Activated CD4-positive, alpha-beta T cell treated with anti-CD3 and anti-CD28 coated beads for 24 hours (primary cell): ENCODE measurements at places on chromosomes 1 and 21.

- DNase-seq, result no peak
Observed at GRCh38 chr1:161390559-161390858, 22.8 kb upstream of the CFAP126 start.

GRCh38 chr1:155688324-155689080 lies at the start of gene YY1AP1:
Gene YY1AP1, minus strand, starts transcription at chr1:155688774. Its CDS starts 8,338 bp downstream, at chr1:155680436.
- peak; percentile 82 for DNase-seq

DNA sequence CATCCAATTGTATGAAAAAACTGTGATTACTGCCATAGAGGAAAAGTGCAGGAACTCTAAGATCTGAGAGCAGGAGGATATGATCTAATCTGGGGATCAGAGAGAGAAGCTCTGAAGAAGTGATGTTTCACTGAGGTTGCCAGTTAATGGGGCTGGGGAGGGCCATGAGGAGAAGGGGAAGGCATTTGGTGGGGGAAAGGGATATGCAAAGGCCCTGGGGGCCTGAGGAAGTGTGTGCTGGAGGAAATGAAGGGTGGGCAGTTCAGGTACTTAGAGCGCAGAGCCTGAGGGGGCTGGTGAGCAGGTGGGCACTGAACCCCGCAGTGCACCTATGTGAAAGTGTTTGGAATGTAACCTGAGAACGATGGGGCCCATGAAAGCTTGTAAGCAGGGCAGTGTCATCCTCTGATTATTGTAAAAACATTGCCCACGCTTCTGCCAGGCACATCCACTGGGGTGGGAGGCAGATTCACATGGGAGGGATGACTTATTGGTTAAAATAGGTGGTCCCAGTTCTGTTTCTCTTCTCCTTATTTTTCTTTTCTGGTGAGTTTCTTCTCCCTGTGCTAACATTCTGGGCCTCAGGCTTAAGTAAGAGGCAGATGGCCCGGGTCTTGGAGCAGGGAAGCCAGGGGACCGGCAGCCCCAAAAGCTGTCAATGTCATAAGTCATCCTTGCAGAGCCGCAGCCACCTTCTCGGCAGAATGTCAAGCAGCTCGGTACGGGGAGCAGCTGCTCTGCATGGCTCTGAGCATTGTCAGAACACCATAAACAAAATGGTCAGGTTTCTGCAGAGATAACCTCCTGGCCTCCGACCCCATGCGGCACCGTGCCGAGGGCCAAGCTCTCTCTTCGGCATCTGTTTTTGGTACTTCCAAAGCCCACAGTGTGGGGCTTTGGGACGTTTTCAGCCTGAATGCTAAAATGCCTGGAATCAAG lies 492.0 kb upstream of the VAMP3 start:
- DNase-seq, result no peak

- no peak for DNase-seq
Observed at GRCh38 chr1:53736290-53736689, 2.7 kb downstream of the GLIS1 start.

DNA sequence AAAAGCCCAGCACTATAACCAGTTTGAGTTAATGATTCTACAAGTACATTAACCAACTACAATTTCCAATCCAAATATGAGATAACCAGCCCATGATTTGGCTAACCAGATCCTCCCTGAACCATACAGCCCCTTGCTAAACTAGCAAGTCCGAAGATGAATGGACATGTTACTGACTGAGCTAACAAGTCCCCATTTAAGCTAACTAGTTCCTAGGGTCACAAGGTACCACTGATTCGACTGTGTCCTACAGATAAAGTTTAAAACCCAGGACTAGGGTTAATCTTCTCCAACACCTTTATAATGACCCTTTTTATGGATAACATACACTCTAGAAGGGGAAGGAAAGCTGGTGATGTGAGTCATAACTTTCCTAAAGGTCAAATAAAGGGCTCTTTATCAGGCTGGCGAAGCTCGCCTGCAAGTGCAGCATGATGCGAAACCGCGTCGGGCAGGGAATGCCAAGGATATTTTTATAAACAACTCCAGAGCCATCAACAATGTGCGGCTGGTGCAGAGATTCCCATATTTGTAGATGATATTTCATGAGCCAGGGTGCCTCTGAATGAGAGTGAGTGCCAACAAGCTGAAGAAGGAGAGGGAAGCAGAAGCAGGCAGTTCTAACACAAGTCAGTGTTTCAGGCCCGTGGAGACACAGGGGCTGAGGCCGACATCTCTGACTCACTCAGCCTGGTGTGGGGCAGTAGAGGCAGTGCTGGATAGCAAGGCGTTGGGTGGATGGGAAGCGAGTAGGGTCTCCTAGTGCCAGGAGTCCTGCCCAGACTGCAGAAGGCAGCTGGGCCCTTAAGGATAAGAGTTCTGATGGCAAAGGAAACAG lies 75.6 kb upstream of the ROR1 start:
- no peak for DNase-seq
